ENCODE measurements at places on chromosomes 4 and X. TPM values are rescaled to one million over a fixed set of nuclear protein-coding genes. Genes with fewer than 3 reads are reported as not detected.
A peak's percentile ranks its signal among the peaks of the same experiment; 100 is the strongest.

DNA sequence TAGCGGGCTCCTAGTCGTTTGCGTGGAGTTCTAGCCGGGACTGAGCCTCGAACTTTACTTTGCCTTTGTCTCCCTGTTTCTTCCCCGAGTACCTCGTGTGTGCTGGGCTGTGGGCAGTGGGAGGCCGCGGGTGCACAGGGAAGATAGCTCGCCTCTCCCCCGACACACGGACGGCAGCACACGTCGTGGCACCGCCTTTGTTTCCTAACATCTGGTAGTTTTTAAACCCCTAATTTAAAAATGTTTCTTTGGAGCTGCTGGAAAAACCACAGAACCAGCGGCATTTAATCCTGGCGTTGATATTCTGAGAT is 866 bp downstream of the RBM46 start:
- DNase-seq, result no peak

DNA sequence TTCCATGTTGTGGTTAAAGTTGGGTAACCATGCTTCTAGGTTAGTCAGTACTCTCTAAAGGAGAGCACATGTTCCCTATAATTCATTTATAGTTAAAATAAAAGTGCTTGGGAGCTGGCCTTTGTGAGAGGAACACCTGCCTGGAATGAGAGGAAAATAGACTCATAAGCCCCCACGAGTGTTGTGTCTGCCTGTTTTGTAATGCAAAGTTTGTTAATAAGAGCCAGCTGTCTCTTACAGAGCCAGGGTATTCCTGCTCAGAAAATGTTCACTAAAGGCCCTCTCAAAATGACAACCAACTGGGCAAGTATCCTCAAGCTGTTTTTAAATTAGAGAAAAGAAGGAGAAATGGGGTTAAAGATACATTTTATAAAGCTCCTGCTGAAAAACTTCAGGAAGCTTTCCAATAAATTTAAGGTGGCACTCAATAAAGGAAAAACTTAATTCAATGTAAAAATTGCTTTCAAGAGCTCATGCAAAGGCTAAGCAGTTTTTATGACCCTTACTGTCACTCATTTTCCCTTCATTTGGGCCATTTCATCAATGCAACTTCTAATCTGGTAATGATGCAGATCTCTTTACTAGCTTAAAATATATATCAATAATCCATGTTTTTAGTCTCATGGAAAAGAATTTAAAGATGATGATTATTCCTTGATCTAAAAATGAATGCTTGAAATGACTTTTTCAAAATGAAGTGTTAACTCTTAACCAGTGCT is 793.6 kb downstream of the STPG2 start:
- no peak for DNase-seq

- DNase-seq, result no peak
Measured at GRCh38 chrX:153944140-153944799, at the start of gene RENBP. TSS of gene RENBP (minus strand) at chrX:153944643. CDS start at chrX:153944610, 33 bp downstream.

- no peak for DNase-seq
Measured at GRCh38 chrX:8647176-8647575, 84.8 kb downstream of the ANOS1 start.

GRCh38 chr4:165813606-165814005 is 59.4 kb upstream of the TLL1 start:
- DNase-seq, result no peak

GRCh38 chr4:144659447-144659846 is 13.5 kb downstream of the HHIP start:
- no peak for DNase-seq

GRCh38 chrX:152642931-152643564 is 5.4 kb downstream of the GABRQ start:
- no peak for DNase-seq

DNA sequence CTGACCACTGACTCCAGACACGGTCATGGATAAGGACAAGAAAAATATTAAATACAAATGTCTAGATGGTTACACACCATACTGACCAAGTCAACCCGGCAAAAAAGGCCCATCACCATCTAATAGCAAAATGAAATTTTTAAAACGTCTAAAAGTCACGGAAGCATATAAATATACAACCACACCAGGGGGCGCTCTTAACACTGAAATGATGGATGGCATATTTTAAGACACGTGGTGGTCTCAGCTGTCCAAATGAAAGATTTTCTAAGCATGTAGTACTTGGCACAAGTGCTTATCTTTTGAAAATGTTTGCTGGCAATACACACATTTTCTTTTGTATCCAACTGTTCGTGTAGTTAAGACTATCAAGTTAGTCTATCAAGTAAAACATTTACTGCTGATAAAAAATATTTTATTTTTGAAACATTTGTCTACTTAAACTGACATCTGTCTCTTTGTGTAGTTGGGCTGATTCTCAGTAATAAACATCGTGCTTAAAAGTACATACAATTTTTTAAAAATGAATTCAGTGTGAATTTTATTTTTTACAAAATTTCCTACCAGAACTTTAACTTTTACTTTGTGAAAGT is 64.6 kb downstream of the COX7B2 start:
- peak; percentile 63 for DNase-seq

GRCh38 chr4:80012291-80012690 is 60.7 kb downstream of the ANTXR2 start:
- no peak for DNase-seq

DNA sequence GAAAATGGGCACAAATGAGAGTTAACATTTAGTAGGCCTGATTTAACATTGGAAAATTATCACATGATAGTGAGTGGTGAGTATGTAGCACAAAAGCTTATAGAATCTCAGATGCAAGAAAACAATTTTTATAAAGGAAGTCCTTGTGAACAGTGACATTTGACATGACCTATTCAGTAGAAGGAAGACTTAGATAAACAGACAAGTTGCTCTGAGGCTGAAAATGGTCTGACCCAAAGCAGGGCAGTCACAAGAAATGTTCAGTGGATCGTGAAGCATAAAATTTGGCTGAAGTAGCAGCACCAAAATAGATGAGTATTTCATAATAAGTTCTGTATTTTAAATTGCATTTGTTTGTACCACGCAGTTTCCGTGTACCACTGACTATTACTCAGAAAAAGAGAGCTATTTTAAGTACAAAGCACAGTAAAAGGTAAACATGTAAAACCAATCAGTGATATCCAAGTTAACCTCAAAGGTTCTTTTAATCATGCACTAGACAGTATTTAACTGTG is 605.7 kb upstream of the PABPC4L start:
- peak; percentile 6 for DNase-seq

- DNase-seq, result no peak
Measured at GRCh38 chr4:10223782-10224181, 107.2 kb upstream of the WDR1 start.

Gene PALLD
- 92.1 TPM for total RNA-seq

Gene FAM199X
- 23.1 TPM for total RNA-seq

Gene GAGE12H
- not detected for total RNA-seq

Gene KIAA0232
- 15.1 TPM for total RNA-seq

Gene AVPR2
- 0.33 TPM for total RNA-seq

Gene ANAPC10
- total RNA-seq, result 38.2 TPM

Gene FAM200B
- total RNA-seq, result 88.1 TPM

Gene AFM
- total RNA-seq, result not detected

All from H4 (cell line).